Body of pancreas (tissue), 4 donors: ENCODE measurements at places on chromosomes 4 and X.

- no peak for DNase-seq
Measured at GRCh38 chrX:31236231-31236630, 164.4 kb upstream of the FTHL17 start.

DNA sequence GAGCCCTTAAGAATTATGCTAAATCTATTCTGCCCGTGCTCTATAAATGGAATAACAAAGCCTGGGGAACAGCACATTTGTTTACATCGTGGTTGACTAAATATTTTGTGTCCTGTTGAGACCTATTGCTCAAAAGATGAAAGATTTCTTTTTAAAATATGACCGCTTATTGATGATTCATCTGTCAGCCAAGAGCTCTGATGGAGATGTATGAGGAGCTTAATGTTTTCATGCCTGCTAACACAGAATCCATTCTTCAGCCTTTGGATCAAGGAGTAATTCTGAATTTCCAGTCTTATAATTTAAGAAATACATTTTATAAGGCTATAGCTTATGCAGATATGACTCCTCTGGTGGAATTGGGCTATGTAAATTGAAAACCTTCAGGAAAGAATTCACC is 271.3 kb upstream of the FAT4 start:
- no peak for DNase-seq

GRCh38 chr4:47839259-47839658 is 1.4 kb upstream of the CORIN start:
- DNase-seq = no peak

GRCh38 chr4:156538651-156539257 is 432.8 kb downstream of the PDGFC start:
- DNase-seq = no peak

DNA sequence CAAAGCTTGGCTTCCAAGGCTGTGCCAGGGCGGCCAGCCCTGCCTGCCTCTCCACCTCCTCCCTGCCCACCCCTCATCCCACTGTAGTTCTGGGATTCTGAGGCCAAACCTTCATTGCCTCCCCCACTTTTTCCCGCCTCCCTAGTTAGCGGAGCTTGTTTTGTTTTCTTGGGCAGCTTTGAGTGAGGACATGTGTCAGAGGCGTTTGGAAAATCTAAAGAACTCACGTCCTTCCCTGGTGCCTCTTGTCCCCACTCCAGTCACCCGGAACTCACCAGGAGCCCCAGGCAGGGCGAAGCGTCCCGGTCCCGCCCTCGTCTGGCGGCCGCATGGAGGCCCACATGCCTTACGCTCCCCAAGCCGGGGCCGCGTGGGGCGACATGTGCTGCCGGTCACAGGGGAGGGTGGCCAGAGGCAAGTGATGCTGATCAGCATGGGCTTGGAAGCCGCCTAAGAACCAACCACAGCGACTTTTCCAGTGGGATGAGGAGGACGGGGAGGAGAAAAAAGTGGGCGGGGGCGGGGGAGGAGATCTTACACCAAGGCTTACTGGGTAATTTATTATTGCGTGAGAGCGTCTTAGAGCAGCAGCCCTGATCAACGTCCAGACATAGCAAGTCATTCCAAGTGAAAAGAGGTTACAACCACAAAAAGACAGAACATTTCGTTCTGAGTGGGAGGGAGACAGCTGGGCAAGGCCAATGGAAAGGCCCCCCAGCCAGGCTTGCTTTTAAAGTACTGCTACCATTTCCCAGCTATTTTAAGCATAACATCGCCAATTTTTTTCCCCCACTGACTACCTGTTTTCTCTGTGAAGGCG is 48.5 kb downstream of the PRPS1 start:
- peak; percentile 83 for DNase-seq

DNA sequence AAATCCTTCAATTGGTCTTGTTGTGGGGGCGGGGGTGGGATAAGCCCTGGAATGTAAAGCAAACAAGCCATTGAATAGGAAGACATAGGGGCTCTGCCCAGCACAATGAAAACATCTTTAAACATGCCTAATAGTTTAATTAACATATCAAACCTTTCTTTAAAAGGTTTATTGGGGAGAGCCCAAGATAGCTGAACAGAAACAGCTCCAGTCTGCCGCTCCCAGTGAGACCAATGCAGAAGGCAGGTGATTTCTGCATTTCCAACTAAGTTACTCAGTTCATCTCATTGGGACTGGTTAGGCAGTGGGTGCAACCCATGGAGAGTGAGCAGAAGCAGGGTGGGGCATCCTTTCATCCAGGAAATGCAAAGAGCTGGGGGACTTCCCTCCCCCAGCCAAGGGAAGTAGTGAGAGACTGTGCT is 327.2 kb upstream of the CNKSR2 start:
- no peak for DNase-seq

DNA sequence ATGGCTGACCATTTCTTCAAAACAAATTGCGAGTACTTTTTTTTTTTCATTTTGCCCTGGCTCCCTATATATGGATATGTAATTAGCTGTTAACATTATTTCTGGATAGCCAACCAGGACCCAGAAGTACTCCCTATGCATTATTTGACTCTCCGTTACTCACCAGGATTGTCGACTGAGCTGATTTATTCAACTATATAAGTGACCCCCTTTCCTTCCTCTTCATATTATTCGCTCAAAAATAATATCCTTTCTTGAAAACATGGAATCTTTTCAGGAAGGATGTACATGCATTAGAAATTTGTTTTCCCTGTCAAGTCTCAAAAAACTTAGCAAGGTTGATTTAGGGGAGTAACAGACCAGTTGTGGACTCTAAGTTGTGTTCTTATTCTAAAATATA is 114.1 kb upstream of the KLHL4 start:
- no peak for DNase-seq

- no peak for DNase-seq
Measured at GRCh38 chr4:22987870-22988269, 295.1 kb downstream of the GBA3 start.

- no peak for DNase-seq
Measured at GRCh38 chr4:170083541-170083940, 6.2 kb downstream of the AADAT start.

DNA sequence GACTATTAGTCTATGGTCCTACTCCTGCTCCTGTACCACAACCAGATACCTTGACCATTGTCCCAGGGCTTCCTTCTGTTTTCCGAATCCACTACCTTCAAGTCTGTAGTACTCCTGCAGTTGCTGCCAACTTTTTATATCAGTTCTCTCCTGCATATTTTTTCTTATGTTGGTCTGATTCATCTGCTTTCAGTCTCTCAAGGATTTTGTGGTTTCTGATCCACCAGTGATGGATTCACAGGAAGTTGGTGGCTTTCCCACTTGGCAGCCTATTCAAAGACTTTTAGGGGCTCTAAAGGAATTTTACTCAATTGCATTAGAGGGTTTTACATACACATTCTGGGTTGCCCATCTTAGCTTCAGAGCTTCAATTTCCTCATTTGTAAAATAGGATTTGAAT is 23.6 kb downstream of the KIF4A start:
- no peak for DNase-seq

DNA sequence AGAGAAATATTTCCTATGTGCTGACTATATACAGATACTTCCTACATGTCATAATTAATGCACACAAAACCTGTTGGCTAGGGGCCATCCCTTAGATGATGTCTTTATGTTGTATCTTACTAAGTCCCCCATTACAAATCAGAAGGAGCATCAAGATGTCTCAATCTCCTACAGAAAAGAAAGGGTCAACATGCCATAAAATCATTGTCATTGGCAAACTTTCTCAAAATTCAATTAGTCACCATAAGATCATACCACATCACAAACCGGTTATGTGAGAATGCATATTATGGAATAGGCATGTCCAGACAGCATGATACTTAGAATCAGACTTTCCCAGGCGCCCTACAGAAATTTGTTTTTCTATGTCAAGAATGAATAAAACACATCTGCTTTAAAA is 175.2 kb upstream of the TET2 start:
- no peak for DNase-seq

DNA sequence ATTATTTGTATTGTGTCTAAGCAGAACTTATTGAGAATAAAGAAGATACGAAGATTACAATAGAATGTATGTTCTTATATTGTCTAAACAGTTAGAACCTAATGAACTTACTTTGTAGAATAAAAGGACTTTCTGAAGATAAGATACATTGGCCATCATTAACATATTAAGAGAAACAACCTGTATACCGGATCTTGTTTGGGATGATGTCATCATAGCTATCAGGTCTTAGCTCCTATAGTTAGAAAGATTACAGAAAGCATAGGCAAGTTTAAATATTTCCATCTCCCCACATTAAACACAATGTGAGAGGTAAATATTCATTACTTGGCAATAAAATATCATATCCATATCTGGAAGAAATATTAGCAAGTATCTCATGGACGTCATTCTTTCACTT is 282.3 kb downstream of the PACRGL start:
- no peak for DNase-seq
